ENCODE measurements at places on chromosomes 1 and 21.

GRCh38 chr1:55813618-55814017 lies 598.5 kb upstream of the USP24 start:
- no peak for DNase-seq

GRCh38 chr1:164675342-164675904 lies 116.4 kb downstream of the PBX1 start:
- DNase-seq: no peak

GRCh38 chr21:40141621-40142020 lies 274.4 kb downstream of the PCP4 start:
- no peak for DNase-seq

- DNase-seq: no peak
Measured at GRCh38 chr1:16226490-16227179, 10.3 kb downstream of the CPLANE2 start.

- no peak for DNase-seq
Measured at GRCh38 chr1:87778896-87779295, 450.2 kb downstream of the LMO4 start.
